ENCODE measurements at places on chromosomes 11 and 22.

DNA sequence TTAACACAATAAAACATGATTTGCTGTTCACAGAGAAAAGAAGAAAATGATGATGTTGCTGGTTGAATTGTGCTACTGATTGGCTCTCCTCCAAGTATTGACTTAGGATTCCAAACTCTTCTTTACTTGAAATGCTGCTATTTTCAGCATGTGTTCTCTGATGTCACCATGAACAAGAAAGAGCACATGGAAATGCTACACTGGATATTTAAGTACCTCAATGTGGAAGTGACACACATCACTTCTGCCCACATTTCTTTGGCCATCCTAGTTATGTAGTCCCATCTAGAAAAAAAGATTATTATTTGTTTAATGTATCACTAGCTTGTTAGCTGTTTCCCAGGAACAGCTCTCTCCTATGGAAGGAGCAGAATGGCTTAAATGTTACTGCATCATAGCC is 27.2 kb downstream of the OR52B2 start:
- no peak for DNase-seq

DNA sequence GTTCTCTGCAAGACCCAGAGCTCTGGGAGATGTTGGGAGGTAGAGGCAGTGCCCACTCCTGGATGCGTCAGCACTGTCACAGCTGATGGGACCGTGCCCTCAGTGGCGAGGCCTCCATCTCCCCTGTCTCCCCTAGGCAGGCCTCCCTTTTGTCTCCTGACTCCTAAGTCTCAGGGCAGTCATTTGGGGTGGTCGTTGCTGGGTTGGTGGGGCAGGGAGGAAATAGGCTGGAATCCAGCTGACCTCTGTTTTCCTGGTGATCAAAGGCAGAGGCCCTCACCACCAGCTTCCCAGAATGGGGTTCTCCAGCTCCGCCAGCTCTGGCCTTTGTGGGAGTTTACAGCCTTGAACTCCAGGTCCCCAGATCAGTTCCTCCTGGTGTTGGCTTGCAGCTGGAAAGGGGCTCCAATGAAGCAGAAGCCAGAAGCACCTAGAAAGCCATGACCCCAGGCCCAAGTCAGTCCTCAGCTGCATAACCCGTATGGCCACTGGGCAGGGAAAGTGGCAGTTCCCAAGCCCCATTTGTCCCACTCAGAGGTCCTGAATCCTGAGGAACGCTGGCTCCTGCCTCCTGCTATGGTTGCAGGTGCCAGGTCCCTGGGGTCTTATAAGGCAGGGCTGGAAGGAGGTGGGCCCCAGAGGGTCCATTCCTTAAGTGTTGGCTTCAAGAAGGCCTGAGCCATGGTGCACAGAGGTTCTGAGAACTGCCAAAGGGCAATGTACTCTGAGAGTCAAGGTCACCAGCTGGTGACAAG is 7.3 kb upstream of the FXYD2 start:
- DNase-seq: peak; percentile 12

- DNase-seq: no peak
These were observed 26.0 kb downstream of the TSPAN18 start for GRCh38 chr11:44752713-44753112.

- no peak for DNase-seq
These were observed at the start of gene NR1H3 for GRCh38 chr11:47257517-47258316. Gene NR1H3 (plus strand): TSS chr11:47257996. CDS start chr11:47259217, 1,221 bp downstream.
